Inflammatory macrophage (primary cell): ENCODE measurements at places on chromosomes 1 and 21.

DNA sequence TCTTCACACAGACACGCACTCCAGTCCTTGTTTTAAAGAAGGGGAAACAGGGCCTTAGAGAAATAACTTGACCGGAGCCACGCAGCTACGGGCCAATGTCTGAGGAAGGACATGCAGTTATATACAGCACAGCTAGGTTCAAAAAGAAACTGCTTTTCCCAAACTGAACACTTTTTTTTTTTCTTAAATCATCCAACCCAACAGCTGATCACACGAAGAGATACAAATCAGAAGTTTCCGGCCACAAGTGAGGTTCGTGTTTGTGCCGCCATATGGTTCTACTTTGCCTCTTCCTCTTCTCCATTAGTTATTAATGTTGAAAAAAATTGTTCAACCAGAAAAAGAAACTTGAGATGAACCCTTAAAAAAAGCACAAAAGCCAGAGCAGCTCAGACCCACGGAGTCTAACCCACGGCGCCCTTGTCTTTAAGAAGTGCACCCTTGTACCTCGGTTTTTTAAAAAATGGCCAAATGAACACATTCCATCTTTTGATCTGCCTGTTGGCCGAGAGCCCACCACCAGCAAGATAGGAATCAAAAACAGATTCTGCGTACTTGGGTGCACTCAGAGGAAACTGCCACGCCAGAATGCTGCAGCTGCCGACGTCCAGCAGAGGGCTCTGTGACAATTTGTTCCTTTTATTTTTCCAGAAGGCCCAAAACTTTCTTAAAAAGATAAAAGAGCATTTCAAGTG is 78.9 kb downstream of the SLC66A1 start:
- DNase-seq = peak; percentile 48

DNA sequence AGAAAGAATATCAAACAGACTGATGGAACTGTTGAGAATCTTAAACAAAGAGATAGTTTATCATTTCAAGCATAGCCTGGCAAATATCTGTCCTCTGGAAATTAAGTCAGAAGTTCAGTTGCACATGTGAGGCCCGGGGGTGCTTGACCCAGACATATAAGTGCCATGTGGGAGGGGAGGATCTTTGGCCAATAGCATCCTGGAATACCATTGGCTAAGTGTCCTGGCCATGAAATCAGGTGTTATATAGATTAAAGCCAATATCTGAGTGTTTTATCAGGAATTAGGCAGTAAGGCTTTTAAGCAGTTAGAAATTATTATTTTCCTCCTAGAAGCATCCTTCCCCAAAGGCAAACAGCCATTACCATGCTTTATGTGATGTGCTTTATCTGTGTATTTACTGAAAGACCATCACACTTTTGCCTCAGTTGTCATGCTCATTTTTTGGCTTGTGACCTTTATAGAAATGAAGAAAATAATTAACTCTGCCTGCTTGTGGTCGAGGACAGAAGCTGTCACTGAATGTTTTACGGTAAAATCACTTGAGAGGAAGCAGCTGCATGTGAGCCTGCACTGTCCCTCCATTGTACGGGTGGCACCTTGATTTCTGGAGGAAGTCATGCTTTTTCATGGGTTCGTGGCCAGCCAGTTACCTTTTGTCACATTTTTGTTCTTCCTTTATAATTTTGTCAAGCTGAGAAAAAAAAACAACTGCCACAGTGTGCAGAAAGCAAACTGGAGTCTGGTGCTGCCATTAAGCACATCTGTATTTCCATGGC is 259.9 kb upstream of the FMN2 start:
- no peak for DNase-seq

DNA sequence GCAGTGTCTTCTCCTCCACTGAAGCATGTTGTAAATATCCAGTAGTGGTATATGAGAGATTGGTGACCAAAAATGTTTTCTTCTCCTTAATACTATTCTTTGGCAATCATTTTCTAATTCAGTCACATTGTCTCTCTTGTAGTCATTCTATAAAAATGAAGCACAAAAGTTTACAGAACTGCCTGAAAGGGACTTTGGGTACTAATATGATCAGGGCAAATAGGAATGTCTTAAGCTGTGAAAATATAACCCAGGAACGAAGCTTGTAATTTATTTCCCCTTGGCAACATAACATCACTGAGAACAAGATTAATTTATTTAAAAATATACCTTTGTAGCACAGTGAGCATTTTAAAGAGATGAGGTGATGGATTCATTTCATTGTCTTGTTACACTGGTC is 4.9 kb downstream of the B3GALT2 start:
- DNase-seq = no peak

- no peak for DNase-seq
Observed at GRCh38 chr1:198352975-198353695, 187.3 kb downstream of the ATP6V1G3 start.

DNA sequence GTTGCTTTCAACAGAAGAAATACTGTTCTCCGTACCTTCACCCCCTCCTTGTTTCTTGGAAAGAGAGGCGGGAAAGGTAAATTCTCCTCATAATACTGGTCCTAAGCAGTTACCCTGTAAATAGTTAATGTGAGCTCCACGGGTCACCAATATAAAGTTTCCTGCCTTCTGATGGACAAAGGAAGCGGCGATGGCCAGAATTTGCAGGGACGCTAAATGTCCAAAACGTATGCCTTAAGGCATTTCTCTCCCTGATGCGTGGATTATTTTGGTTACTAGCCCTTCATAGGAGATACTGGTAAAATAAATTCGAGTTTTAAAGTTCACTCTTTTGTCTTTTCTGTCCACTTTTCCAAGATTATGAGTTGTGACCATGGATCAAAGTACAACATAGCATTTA is 898 bp upstream of the PTGS2 start:
- no peak for DNase-seq

DNA sequence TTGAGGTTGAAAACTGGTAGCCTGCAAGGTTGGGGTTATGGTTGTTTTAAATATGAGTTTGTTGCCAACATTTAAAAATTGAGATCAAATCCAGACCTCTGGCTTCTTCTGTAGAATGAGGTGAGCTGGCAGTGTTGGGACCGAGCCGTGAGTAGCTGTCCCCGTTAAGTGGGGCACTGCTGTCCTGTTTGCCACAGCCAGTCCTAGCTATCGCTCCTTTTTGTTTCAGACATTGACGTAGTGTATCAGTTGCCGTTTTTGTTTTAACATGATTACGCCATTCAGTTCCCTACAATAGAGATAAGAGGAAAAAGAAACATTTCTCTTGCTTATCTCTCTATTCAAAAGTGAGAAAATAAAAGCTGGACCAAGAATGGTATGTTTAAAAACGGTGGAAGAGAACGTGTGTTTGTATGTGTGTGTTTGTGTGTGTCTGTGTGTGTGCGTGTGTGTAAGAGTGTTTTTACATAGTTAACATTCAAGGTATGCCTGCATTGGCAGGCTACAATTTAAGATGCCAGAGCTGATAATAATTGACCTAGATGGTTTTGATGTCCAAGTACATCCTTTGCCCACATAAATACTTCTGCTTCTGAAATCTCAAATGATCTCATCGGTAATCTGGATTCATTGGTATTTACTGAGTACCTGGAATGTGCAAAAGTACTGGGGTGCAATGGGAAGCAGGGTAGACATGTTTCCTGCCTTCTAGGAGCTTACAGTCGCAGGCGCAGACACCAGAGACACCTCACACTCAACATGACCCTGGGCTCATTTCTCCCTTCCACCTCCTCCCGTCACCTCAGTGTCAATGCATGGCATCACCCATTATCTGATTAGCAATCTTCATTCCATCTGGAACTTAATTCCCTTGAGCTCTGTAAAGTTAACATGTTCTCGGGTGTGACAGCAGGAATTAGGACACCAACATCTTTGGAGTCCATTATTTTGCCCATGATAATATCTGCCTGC is 65.8 kb downstream of the HUNK start:
- DNase-seq = no peak
